ENCODE measurements at places on chromosomes 1 and 21.

- no peak for DNase-seq
Measured at GRCh38 chr1:198925567-198925966, 286.7 kb downstream of the PTPRC start.

DNA sequence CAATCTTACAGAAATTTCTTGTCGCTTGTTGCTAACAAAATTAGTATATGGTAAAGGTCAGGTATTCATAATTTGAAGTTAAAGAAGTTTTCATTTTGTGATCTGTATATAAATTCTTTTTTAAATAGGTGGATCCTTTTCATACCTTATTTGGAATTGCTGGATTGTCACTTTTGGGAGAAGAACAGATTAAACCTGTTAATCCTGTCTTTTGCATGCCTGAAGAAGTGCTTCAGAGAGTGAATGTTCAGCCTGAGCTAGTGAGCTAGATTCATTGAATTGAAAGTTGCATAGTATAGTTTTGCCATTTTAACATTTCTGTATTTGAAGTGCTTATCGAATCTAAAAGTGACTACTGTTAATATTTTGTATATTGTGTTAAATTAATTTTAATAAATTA lies 2.3 kb upstream of the MSH4 start:
- no peak for DNase-seq

DNA sequence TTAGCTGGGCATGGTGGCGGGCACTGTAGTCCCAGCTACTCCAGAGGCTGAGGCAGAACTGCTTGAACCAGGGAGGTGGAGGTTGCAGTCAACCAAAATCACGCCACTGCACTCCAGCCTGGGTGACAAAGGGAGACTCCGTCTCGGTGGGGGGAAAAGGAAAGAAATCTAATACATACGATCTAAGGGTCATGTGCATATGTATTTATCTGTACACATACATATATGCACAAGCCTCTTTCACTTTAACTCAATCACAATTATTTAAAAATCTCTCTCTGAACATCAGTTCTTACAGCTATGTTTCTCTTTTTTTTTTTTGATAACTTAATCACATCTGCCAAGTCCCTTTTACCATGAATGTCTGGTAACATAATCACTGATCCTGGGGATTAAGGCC lies 34.7 kb downstream of the EVA1C start:
- no peak for DNase-seq

DNA sequence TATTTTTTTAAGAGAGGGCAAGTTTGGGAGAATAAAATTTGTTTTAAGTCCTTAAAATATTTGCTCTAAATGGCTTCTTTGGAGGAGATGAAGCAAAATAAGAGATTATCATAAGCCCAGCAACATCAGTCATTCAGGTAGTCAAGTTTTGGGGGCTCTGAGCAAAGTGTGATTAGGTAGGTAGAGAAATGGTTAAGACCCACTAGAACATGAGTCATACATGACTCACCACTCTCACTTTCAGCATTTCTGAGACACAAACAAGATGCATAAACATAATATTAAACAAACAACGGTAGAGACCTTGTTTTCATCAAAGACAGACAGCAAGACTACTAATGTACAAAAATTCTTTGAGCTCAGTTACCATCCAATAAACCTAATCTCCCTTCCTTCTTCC lies 272.2 kb downstream of the LMO4 start:
- DNase-seq, result no peak

- DNase-seq, result no peak
Measured at GRCh38 chr1:224430511-224431113, 4.0 kb downstream of the WDR26 start.

GRCh38 chr1:156852418-156852874 lies 6.5 kb downstream of the INSRR start:
- DNase-seq, result peak; percentile 96

GRCh38 chr1:37932759-37933158 lies 14.1 kb downstream of the INPP5B start:
- no peak for DNase-seq

All from NCI-H446 treated with DMSO at 0.1 percent for 48 hours (cell line).